ENCODE measurements at places on chromosomes 6 and 20.

DNA sequence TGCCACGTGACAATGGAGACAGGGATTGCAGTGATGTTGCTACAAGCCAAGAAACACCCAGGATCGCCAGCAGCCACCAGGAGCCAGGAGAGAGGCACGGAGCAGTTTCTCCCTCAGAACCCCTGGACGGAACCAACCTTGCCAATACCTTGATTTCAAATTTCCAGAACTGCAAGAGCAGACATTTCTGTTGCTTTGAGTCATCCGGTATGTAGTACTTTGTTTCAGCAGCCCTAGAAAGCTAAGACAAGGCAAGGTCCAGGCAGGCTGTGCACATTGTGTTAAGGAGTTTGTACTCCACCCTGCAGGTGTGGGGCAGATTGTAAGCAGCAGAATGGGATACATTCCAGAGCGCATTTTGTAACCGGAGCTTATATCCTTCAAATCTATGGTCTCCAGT, 48.3 kb downstream of the TRERF1 start:
- DNase-seq, result no peak

GRCh38 chr20:38893565-38894090, 32.6 kb upstream of the FAM83D start:
- DNase-seq, result peak; percentile 77

DNA sequence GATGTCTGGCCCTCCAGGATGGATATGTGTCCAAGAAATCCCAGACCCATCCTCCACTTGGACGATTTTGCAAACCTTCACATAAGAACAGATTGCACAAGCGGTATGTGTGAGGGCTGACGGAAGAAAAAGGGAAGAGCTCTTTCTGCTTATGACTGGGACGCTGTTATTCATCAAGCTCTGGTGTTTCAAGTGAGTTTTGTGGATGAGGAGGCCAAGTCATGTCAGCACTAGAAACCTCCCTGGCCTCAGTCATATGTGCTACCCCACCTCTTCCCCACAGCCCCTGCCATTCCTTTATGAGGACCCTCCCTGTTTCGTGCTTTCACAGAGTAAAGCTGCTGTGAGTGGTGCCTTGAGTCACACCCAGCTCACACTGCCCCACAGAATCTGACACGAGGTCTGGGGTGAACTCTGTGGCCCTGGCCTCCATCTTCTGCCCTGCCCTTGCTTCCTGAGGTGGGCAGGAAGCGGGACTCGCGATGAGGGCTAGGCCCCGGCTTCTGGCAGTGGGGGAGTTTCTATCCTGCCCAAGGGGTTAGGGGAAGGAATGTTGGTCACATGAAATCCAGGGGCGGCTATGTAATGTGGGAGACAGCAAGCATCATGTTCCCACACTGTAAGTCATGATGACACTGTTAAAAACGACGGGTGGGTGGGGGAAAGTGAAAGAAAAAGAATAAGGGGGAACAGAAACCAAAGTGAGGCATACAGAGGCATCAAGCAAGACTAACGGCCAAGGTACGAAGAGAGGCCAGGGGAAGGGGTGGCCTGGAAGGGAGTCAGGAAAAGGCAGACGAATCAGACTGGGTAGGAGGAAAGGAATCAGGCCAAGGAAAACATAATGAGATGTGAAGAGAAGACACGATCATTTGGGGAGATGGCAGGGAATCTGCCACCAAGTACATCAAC, 78.1 kb downstream of the PRDM1 start:
- DNase-seq, result peak; percentile 82

DNA sequence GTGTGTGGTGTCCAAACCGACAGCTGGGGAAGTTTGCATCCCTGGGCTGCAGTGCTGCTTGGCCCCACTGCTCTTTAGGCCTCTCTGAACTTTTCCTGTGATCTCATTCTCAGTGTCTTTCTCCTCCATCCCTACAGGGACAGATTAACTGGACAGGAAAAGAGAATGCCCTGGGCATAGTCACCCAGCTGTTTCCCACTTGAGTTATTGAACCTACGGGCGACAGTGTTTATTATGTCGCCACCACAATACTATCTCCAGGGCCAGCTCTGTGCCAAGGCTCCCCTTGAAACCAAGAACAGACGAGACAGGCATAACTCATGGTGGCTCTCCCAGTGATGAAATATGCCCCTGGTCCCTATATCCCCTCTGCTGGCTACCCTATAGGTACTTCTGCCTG, 147.8 kb upstream of the EPHA7 start:
- DNase-seq, result no peak

DNA sequence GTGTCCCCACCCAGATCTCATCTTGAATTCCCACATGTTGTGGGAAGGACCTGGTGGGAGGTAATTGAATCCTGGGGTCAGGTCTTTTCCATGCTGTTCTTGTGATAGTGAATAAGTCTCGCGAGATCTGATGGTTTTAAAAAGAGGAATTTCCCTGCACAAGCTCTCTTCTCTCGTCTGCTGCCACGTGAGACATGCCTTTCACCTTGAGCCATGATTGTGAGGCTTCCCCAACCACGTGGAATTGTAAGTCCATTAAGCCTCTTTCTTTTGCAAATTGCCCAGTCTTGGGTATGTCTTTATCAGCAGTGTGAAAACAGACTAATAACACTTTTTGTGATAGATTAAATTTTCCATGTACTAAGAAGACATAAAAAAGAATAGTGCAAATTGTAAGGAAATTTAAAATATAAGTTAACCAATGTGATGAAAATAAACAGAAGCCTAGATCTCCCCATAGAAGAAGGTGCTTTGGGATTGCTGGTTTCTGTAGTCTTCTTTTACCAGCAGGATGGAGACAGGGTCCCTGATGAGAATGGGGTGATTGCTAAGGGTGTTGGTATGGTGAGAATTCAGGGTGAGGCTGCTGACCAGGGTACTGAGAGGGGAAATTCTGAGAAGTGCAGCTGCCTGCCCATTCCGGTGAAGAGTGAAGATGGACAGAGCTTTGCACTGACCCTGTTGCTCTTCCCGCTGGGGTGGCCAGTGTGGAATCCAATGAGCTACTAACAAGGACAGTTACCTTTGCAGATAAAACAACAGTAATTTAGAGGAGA, 50.7 kb downstream of the BMP2 start:
- DNase-seq, result no peak

GRCh38 chr20:50632236-50632635, 59.1 kb downstream of the RIPOR3 start:
- DNase-seq, result no peak

- DNase-seq, result no peak
These were observed 668.9 kb upstream of the CITED2 start for GRCh38 chr6:140043357-140043756.

DNA sequence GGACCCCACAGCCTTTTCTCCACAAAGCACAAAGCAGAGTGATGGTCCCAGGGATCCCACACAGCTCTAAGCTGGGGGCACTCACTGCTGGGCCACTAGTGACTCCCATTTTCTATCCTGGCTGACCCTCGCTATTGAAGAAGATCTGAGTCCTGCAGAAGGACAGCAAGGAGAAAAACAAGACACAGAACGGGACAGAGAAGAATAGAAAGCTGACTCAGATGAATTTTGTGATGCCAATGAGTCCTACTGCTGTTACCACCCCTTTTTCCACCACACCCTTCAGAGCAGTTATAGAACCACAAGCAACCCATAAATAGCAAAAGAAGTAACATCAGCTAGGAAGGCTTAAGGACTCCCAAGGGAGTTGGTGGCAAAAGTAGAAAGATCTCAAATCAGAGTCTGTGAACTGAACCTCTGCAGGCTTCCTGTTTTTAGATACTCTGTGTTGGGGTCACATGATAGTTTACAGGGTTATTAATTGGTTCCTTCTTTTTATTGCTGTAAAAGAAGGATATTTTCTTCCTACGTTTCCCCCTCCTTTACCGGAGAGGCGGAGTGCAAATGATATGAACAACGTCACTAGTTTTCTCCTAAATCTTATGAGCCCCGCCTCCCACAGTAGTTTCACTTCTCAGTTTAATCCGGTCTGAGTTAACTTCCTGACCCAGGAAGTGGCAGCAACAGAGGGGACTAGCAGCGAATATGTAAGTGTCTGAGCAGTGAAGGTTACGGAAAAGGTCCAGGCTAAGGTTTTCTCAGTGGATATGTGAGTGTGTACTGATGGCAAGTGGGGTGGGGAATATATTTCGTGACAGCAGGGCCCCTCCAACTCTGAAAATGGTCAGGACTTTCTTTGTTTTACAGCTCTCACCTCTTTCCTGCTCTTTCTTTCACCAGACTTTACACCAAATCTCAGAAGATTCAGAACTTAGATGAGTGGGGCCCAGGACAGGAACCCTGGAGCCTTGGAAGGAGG, at the start of gene TRIM38:
TSS of gene TRIM38 (plus strand) at position 654 of the 979 bp plus-strand sequence. CDS start 3,721 bp downstream, outside the sequence.
- DNase-seq, result peak; percentile 71

DNA sequence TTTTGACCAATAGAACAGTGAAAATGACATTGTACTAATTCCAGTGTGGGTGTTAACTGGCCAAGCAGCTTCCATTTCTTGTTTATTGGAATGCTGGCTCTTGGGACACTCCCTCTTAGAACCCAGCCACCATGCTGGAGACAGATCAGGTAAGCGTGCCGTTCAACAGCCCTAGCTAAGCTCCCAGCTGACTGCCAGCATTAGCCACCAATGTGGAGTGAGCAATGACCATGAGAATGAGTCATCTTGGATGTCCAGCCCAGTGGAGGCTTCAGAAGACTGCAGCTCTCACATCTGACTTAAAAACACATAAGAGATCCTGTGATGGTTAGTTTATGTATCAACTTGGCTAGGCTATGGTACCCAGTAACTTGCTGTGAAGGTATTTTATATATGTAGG, 3.0 kb upstream of the LINC00237 start:
- no peak for DNase-seq

GRCh38 chr6:26020329-26021000, 57.9 kb downstream of the TRIM38 start:
- peak; percentile 63 for DNase-seq

DNA sequence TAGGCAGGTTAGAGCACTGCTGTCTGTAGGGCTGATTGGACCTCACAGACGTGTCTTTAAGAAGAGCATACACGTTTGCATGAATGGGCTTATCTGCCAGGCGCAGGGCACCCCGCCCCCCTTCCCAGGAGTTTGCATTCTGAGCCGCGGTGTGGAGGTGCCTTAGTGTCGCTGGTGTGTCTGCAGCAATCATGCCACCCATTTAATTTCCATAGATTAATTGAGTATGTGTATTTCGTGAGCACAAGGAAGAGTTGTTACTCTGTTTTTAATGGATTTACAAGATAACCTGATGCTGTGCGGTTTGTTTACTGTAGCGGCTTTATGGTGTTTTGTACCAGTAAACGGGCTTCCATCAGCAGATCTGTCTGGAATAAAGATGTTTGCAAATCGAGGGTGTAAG, 107.7 kb downstream of the ZDHHC14 start:
- no peak for DNase-seq

All from stimulated activated naive CD4-positive, alpha-beta T cell treated with Interleukin-2 at 50 U/mL for 16 hours (primary cell).